ENCODE measurements at places on chromosomes 5 and 9.

DNA sequence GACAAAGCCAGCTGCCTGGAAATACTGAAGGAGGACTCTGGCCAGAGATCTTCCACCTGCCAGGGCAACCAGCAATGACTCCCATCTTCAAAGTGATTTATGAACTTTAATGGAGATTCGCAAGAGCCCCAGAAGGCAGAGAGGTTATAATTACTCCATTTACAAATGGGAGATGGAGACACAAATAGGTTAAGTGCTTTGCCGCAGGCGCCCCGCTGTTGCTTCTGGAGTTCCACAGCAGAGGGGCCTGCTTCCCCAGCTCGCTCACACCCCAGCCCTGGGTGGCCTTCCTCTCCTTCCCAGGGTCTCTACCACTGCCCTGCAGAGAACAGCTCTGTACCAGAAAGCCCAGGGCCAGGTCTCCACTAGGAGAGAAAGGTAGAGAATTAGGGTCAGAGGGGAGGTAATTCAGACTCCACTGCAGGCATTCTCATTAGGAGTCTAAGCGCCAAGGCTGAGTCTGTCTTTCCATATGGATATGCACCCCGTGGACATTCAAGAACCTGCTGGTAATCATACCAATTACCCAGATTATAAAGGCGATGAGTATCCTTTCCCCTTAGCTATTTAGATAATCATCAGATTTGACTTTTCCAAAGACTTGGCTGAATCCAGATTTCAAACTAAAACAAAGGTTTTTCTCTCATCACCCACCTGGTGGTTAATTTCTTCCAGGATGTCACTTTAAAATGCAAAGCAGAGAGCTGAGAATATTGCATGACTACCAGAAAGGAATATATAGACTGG, 157.6 kb upstream of the TUT7 start:
- DNase-seq, result no peak

- DNase-seq, result peak; percentile 3
Measured at GRCh38 chr5:172412724-172413286, 41.5 kb downstream of the SH3PXD2B start.

GRCh38 chr9:91814201-91814600, 135.8 kb downstream of the ROR2 start:
- no peak for DNase-seq

GRCh38 chr9:76562511-76562911, 103.5 kb downstream of the GCNT1 start:
- no peak for DNase-seq

- peak; percentile 13 for DNase-seq
Measured at GRCh38 chr9:2066312-2067273, 51.4 kb downstream of the SMARCA2 start.

DNA sequence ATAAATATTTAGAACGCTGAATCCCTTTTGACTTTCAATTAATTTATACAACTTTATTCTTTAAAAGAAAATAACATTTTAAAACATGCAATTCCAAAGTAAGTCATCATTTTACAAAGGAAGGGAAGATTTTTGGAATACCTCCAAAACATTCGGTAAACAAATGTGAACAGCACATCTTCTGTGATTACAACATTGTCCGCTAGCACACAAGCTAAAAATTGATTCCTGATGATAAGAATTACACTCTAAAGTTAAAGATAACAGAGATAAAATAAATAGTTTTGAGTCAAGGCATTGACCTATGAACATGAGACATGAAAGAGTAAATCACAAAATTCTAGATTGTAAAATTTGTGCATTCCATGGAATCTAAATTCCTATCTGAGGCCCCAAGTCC, 56.2 kb upstream of the TRAF1 start:
- DNase-seq, result no peak
